Mucosa of descending colon (tissue), 3 donors: ENCODE measurements at places on chromosomes 5 and 9. TPM values are rescaled to one million over a fixed set of nuclear protein-coding genes. Genes with fewer than 3 reads are reported as not detected.

- DNase-seq: no peak
These were observed 200.0 kb downstream of the NR2F1-AS1 start for GRCh38 chr5:93381057-93381456.

- DNase-seq: no peak
These were observed 146.8 kb upstream of the DAPK1 start for GRCh38 chr9:87350915-87351314.

GRCh38 chr5:16489322-16489791 lies 23.8 kb upstream of the ZNF622 start:
- no peak for DNase-seq

DNA sequence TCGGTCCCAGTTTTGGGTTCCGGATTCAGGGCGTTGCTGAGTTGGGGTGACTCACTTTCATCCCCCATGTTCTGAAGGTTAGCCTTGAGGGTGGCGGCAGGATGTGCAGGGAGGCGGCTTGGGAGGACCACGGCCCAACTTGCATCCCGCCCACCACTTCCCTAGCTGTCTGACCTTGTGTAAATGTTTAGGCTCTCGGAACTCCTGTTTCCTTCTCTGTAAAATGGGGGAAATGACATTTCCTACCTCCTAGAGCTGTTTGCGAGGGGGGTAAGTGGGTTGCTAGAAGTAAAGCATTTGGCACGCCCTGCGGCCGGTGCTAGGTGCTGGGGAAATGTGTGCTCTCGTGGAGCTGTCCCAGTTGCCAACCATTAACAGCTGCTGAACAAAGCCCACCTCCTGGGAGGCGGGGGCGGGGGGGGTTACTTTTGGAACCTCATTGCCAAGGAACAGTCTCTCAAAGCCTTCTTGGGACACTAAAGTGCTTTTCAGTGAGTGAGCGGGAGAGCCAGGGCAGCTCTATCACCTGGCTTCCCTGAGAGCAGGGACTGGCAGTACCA lies 27.5 kb downstream of the PTGES2 start:
- DNase-seq: peak; percentile 43

- DNase-seq: no peak
These were observed 122.1 kb upstream of the COL5A1 start for GRCh38 chr9:134519375-134520070.

DNA sequence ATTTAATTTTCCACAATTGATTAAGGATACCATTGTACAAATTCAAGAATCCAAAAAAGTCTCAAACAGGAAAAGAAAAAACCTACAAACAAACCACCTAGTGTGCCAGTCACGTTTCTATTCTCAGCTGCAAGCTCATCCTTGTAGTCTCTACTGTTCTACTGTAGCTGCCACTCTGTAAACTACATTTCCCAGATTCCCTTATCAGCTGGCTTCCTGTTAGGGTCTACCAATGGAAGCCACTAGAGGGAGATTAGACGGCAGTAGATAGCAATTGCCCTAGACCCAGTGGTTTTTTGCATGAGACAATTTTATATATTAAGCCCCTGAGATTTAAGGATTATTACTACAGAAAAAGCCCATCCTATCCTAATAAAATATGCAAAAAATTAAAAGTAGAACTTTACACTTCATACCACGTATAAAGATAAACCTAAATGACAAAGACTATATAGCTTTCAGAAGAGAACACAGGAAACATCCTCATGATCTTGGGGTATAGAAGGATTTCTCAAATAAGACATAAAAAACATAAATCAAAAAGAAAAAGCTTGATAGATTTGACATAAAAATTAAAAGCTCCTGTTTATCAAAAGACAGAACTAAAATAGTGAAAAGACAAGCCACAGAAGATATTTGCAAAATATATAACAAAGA lies 37.4 kb downstream of the P4HA2 start:
- DNase-seq: peak; percentile 26

The ABCA1 gene
- 111 TPM for total RNA-seq

The CDKN2B-AS1 gene
- total RNA-seq: 78.7 TPM

The WDR38 gene
- total RNA-seq: not detected

The APBB3 gene
- 32.5 TPM for total RNA-seq

The CEP72 gene
- total RNA-seq: 8.8 TPM

The PCDHA10 gene
- total RNA-seq: 0.47 TPM
